ENCODE measurements at places on chromosomes 7 and 10. TPM values are rescaled to one million over a fixed set of nuclear protein-coding genes. Genes with fewer than 3 reads are reported as not detected.

MMP21 gene
- polyA plus RNA-seq = 0.51 TPM

SPAM1 gene
- not detected for polyA plus RNA-seq

VSTM4 gene
- 14.3 TPM for polyA plus RNA-seq

SAP25 gene
- 4.6 TPM for polyA plus RNA-seq

NEBL gene
- polyA plus RNA-seq = 86.5 TPM

CLEC5A gene
- polyA plus RNA-seq = 0.29 TPM

PHKG1 gene
- 0.90 TPM for polyA plus RNA-seq

NAT16 gene
- 0.08 TPM for polyA plus RNA-seq

ARHGAP21 gene
- polyA plus RNA-seq = 82.9 TPM

ZNF487 gene
- polyA plus RNA-seq = 13.4 TPM

PHF14 gene
- polyA plus RNA-seq = 72.4 TPM

CDNF gene
- 2.0 TPM for polyA plus RNA-seq

ASB10 gene
- polyA plus RNA-seq = not detected

ADCYAP1R1 gene
- polyA plus RNA-seq = 0.74 TPM

CTAGE15 gene
- 1.5 TPM for polyA plus RNA-seq

SNCG gene
- polyA plus RNA-seq = 9.9 TPM

CALCR gene
- 0.82 TPM for polyA plus RNA-seq

NUTM2B gene
- polyA plus RNA-seq = 2.7 TPM

PDGFA gene
- polyA plus RNA-seq = 42.8 TPM

TAS2R41 gene
- polyA plus RNA-seq = not detected

BCCIP gene
- polyA plus RNA-seq = 91.9 TPM

TMEM236 gene
- 0.20 TPM for polyA plus RNA-seq

CCAR1 gene
- 202 TPM for polyA plus RNA-seq

TDRD1 gene
- polyA plus RNA-seq = not detected

FXYD4 gene
- polyA plus RNA-seq = 0.54 TPM

PLA2G12B gene
- 11.5 TPM for polyA plus RNA-seq

ADAMTS14 gene
- polyA plus RNA-seq = 2.0 TPM

GRID2IP gene
- 0.42 TPM for polyA plus RNA-seq

ITGB8 gene
- polyA plus RNA-seq = 39.6 TPM

GJD4 gene
- polyA plus RNA-seq = 0.14 TPM

WNT16 gene
- 0.06 TPM for polyA plus RNA-seq

PNLIPRP2 gene
- not detected for polyA plus RNA-seq

HOXA2 gene
- polyA plus RNA-seq = 11.1 TPM

ABCA13 gene
- polyA plus RNA-seq = 0.67 TPM
